ENCODE measurements at places on chromosomes 2 and 18. TPM values are rescaled to one million over a fixed set of nuclear protein-coding genes. Genes with fewer than 3 reads are reported as not detected.

Gene KCNJ13
- 21.9 TPM for total RNA-seq

Gene MEP1B
- total RNA-seq, result not detected

Gene SPHKAP
- total RNA-seq, result not detected

Gene PREB
- 39.8 TPM for total RNA-seq

Gene TOGARAM2
- total RNA-seq, result 0.62 TPM

Gene SERPINB3
- total RNA-seq, result not detected

Gene CYP1B1
- 0.39 TPM for total RNA-seq

Gene CCDC141
- total RNA-seq, result 1.8 TPM

Gene UNC80
- 0.93 TPM for total RNA-seq

Gene VWA3B
- total RNA-seq, result not detected

Gene TRABD2A
- 1.7 TPM for total RNA-seq

Gene TTR
- total RNA-seq, result not detected

Gene MRPL44
- total RNA-seq, result 70.8 TPM

Gene ANKRD62
- total RNA-seq, result 0.15 TPM

Gene CAPN14
- 0.04 TPM for total RNA-seq

Gene KCNS3
- total RNA-seq, result 10.0 TPM

Gene RAX
- 78.1 TPM for total RNA-seq

Gene ESCO1
- 48.8 TPM for total RNA-seq

Gene CXCR4
- total RNA-seq, result 32.6 TPM

Gene MYO1B
- 88.0 TPM for total RNA-seq

Gene LRRTM1
- total RNA-seq, result not detected

Gene ARL6IP6
- 80.9 TPM for total RNA-seq

Gene ACYP2
- total RNA-seq, result 10.4 TPM

Gene POTEI
- total RNA-seq, result 1.8 TPM

Gene TUBA4B
- total RNA-seq, result not detected

Gene AGXT
- total RNA-seq, result not detected

Gene ZSWIM2
- total RNA-seq, result 0.39 TPM

Gene CCDC121
- total RNA-seq, result 5.1 TPM

Gene MERTK
- 6.1 TPM for total RNA-seq

Gene RBM44
- 0.34 TPM for total RNA-seq

Gene PLCL1
- total RNA-seq, result 0.41 TPM

Gene HOXD10
- not detected for total RNA-seq

Gene EVX2
- not detected for total RNA-seq
